ENCODE measurements at places on chromosomes 5 and 9.

DNA sequence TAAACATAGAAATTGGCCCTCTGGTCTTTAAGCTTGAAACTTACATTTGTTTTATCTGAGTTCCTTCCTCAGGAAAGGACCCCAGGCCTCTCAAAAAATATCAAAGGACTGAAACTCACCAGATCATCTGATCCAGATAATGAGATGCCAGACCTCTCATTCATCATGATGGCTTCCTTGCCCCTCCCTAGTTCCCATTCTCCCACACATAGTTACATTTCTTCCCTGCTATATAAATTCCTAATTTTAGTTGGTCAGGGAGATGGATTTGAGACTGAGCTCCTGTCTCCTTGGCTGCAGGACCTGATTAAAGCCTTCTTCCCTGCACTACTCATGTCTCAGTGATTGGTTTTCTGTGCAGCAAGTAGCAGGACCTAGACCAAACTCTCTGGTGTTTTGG, 119.4 kb upstream of the SPIN1 start:
- DNase-seq: no peak

DNA sequence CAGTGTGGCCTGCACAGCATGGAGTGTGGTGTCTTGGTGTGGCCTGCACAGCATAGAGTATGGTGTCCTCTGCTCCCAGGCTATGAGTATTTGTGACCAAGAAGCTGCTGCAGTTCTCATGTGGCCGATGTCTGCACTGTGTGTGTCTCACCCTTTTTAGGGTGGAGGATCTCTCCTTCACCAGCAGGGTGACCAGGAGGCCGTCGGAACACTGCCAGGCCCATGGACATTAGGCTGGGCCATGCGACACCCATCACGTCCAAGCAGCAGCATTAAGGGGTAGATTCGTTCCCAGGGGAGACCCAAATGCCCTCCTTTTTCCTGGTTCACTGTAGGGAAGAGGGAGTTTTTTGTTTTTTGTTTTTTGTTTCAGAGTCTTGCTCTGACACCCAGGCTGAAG, 115.3 kb upstream of the SPIN1 start:
- DNase-seq: no peak

DNA sequence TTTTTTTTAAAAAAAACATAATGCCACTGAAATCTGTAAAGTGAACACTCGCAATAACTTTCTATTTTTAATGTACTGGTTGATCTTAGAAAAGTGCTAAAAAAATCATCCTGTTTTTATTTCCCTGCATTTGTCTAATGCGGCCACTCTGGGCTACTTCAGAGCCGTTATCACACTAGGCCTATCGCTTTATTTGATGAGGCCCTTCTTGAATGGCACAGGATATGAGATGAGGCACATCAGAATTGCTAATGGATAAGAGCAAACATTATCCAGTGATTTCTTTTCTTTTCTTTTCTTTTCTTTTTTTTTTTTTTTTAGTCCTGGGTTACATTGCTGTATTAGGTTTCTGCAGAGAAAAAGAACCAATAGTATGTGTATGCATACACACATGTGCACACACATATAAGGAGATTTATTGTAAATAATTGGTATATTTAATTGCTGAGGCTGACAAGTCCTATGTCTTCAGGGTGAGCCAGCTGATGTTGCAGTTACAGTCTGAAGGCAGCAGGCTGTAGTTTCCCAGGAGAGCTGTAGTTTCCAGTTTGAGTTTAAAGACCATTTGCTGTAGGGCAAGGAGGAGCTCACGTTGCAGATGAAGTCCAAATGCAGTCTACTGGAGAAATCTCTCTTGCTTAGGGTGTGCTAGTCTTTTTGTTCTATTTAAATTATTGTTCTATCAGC, 391.7 kb downstream of the MED10 start:
- DNase-seq: no peak

DNA sequence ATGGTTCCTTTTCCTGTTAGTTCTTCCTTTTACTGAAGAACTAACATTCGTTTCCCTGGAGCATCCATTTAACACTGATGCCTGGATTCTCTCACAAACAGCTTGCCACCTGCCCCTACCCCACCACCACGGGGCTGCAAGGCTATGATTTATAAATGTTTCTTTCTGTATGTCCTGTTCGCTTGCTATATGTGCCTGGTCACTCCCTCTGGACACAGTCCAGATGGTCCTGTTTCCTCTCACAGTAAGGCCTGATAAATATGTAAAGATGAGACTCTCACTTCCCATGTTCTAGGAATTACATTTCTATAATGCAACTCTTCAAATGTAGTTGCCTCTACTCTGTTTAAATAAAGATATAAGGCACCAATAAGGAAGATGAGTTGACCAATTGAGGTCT, 146.4 kb upstream of the SHB start:
- DNase-seq: no peak

GRCh38 chr9:81822967-81823366, 105.3 kb upstream of the SPATA31D4 start:
- no peak for DNase-seq

DNA sequence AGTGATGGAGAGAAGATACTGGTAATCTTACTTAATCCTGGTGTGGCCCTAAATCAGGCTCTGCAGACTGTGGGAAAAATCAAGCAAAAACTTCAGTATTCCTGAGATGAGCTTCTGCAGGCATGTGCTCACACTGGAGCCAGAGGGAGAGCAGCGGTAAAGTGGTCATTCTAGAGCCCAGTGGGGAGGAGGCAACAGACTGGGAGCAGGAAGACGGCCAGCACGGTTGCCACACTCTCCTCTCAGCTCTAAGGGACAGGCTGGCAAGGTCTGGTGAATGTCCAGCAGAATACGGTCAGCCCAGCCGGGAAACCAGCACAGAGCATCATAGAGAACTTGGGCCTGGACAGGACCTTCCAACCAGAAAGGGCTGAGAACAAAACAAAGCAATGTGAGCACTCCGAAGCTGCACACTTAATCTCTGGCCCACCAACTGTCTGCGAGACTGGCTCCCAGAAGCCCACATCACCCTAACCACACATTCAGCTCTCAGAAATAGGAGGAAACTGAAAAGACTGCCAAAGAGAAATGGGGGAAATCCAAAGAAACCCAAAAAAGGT, 30.3 kb downstream of the MED27 start:
- DNase-seq: no peak
